NCI-H510A (cell line): ENCODE measurements at places on chromosomes 16 and 17.

DNA sequence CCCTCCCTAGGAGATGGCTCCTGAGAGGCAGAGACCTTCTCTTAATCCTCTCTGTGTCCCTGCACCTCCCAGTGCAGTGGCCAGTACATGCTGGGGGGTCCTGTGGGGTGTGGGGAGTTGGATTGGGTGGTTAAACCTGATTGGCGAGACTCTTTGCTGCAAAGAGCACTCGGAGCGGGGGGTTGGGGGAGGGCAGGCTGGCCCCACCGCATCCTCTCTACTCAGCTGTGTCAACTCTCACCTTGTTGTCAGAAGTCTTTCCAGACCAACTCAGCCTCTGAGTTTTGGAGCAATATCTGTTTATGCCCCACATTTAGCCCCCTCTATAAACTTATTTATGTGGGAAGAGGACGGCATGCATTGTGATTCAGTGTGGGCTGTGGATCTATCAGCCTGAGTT is 40.0 kb downstream of the SMARCE1 start:
- DNase-seq = no peak

- no peak for DNase-seq
Observed at GRCh38 chr17:36720131-36720530, 118.7 kb downstream of the MRM1 start.

DNA sequence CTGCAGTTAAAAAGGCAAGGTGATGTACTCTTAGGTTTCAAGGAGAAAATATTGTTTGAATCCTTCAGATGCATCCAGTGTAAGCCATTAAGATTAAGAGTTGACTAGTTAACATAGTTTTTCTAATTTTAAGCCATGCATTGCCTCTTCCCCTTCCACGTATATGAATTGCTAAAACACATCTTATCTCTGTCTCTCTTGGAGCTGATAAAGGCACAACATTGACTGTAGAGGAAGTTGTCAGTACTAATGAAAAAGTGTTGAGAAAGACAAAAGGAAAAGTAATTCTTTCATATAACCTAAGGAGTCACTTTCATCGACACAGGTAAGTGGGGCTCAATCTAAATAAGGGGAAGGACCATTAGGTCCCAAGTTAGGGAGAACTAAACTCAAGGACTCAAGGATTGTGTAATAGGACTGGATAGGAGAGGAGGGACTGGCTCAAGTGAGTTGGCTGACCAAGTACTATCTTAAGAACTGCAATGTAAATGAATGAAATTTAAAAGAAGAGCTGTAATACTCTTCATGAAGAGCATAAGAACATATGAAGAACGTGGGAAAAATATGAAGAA is 55.6 kb downstream of the GRB7 start:
- DNase-seq = no peak

- DNase-seq = peak; percentile 59
Observed at GRCh38 chr17:57577751-57578607, 167.1 kb downstream of the CCDC182 start.

GRCh38 chr17:8274816-8275215 is 13.7 kb upstream of the RANGRF start:
- DNase-seq = no peak

DNA sequence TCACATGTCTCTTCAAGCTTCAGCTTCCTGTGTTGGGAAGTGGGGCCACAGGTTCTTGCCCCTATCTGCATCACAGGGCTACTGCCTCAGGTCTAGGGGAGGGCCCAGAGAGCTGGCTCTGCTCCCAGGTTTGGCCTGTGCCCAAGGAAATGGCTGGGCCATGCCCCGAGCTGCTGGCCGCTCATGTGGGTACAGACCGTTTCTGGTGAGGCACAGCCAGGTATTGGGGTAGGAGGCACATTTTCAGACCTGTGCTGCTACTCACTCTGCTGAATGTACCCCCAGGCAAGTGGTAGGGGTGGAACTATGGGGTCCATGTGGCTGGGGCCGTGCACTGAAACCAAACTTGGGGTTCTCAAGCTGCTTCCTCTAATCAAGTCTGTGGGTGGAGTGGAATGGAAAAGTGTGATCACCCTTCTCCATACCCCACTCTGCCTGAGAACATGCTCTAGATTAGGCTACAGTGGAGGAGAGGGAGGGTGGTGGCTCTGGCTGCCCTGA is 4.6 kb downstream of the GAS2L2 start:
- DNase-seq = no peak

DNA sequence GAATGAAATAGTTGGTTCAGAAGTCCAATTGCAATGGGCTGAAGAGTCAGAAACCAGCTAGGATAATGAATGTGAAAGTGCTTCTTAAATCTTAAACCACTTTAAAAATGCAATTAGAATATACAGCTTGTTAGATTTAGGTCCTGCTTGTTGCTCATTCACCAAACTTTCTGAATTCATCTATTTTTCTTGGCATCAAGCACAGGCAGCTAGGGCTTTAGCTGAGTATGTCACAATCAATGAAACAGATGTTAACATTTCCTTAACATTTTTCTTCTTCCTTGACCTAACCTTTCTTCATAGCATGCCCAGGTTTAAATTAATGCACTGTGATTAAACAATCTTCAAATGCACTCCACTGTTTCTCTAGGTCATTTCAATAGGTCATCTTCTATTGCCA is 14.4 kb downstream of the KIF2B start:
- no peak for DNase-seq

GRCh38 chr17:69723741-69724140 is 309.2 kb downstream of the MAP2K6 start:
- DNase-seq = no peak

GRCh38 chr17:32525122-32525521 is 38.3 kb downstream of the CDK5R1 start:
- no peak for DNase-seq

- DNase-seq = no peak
Observed at GRCh38 chr17:43351691-43352090, 47.1 kb upstream of the ARL4D start.

DNA sequence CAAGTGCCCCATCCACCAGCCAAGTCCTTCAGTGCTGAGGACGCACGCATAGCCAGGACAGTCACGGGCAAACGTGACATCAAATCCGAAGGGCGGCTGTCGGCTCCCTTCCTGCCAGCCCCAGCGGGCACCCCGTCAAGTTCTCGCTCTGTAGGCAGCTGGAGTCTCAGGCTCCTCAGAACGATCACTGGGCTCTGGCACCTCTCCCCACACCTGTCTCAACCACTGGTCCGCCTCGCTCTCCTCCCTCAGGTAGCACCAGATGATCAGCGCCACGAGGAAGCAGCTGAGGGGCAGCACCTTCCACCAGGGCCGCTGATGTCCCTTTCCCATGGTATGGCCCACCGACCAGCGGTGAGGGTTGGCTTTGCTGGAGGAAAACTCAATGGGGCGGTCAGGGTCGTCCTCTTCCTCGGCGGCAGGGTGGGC is 422 bp downstream of the UQCC4 start:
- no peak for DNase-seq

- DNase-seq = no peak
Observed at GRCh38 chr17:79132271-79133064, 57.8 kb downstream of the ENGASE start.

- no peak for DNase-seq
Observed at GRCh38 chr17:1202291-1202690, 22.5 kb upstream of the ABR start.

DNA sequence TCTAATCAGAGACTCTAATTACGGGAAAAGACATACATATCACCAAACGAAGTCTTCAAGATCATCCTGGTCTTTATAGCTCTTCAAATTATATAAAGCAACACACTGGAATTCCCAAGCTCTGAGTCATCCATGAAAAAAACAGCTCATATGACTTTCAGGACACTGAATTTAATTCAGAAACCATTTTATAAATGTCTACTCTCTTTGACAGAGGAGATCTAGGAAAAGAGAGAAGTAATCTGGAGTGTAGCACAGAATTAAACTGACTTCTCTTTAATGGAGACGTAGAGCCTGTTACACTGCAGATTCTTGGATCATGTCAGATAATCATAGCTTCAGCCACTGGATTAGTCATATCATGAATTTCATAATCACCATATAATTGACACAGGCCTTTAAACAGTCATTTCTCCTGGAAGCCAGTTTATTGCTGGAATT is 86.8 kb upstream of the WSB1 start:
- no peak for DNase-seq

GRCh38 chr17:14859542-14859941 is 405.6 kb downstream of the PMP22 start:
- no peak for DNase-seq

GRCh38 chr16:80680046-80680445 is 124.4 kb downstream of the CDYL2 start:
- no peak for DNase-seq
